HFFc6 (cell line): ENCODE measurements at places on chromosomes 11 and 22.

DNA sequence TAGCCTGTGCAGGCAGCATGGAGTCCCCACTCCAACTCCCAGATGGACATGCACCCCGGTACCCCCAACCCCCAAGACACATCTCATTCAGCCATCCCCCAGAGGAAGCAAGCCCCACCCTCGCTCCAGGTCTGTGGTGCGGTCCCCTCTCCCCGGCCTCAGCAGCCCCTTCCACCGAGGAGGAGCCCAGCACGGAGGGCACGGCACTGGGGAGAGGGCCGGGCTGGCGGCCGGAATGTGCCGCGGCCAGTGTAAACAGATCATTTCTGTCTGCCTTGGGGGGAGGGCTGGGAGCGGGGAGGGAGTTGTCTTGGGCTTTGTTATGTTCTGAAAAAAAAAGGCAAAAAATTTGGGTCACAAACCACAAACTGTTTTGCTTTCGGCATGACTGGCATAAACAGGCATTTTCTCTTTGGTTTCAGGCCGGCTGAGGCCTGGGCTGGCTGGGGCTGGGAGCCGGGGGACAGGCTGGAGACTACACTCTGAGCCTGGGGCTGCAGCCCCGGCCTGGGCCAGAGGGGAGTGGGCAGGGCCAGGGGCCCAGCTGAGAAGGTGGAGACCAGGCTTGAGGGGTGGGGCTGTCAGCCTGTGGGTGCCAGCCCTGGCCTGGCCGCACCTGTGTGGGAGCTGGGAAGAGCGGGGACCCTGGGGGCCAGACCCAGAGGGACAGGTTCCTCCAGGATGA lies 16.8 kb downstream of the IGF2 start:
- H3K27ac ChIP-seq: no peak overlapping the region
- peaks cover 4% of the 10 kb centered on the region for H3K36me3 ChIP-seq
- H3K27me3 ChIP-seq: peaks cover 14% of the 10 kb centered on the region
- H3K4me3 ChIP-seq: no peak overlapping the region
- peaks cover 10% of the 10 kb centered on the region for H3K4me1 ChIP-seq
- DNase-seq: peak; percentile 35

DNA sequence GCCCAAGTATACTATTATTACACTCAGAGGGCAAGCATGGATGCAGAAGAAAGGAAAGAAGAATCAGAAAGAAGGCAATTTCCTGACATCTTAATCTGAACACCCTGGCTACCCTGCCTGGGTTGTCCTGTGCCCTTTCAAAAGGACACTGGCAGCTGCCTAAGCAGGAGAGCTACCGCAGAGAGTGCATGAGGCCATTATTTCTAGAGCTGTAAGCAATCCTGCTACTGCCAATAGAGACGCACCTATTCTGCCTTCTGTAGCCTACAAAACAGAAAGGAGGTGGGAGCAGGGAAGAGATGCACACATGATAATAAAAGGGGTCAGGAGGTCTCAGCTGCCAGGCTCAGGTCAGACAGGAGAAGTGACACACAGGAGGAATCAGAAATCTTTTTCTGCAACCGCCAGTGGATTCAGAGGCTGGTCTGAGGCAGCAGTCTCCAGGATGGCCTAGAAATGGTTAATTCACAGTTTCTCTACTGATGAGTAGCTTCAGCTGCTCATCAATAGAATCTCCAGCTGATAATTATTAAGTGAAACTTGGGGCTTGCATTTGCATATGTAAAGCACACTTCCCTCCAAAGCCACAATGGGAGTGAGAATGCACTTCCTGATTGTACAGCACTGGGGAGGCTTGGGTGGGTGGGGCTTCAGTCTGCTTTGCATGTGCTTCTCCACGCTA lies 253.9 kb downstream of the LARGE1 start:
- H3K4me3 ChIP-seq: no peak overlapping the region
- no peaks in the 10 kb centered on the region; the same call in none of the 2 replicates for H3K27me3 ChIP-seq
- DNase-seq: no peak
- no peaks in the 10 kb centered on the region for H3K4me1 ChIP-seq
- no peak overlapping the region for H3K27ac ChIP-seq

DNA sequence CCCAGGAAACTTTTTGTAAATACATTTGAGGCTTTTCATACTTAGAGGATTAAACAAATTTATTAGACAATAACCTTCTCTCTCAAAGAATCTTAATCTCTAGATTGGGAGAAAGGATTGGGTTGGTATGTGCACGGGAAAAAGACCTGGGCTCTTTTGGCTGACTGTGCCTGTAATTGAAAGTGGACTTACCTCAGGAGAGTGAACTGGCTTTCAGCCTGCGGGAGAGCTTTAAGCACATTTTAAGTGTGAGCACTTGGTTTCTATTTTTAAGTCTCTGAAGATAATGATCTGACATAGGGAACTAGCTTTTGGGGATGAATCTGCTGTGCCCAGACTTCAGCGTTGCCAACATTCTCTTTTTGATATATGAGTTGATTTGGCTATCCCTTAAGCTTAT lies 35.8 kb downstream of the UVRAG start:
- no peak overlapping the region for H3K4me3 ChIP-seq
- peaks cover 22% of the 10 kb centered on the region for H3K4me1 ChIP-seq
- no peaks in the 10 kb centered on the region for H3K27me3 ChIP-seq
- no peaks in the 10 kb centered on the region; the same call in 1 of the 2 replicates for H3K36me3 ChIP-seq

GRCh38 chr11:69948256-69949141 lies 129.3 kb upstream of the FGF3 start:
- H3K27me3 ChIP-seq: peaks cover 25% of the 10 kb centered on the region
- no peak overlapping the region for H3K4me3 ChIP-seq
- peaks cover 17% of the 10 kb centered on the region for H3K4me1 ChIP-seq
- H3K27ac ChIP-seq: peak overlapping the region; percentile 67

GRCh38 chr11:62602141-62603071 lies 741 bp upstream of the MTA2 start:
- peaks cover 13% of the 10 kb centered on the region for H3K27me3 ChIP-seq
- peaks cover 50% of the 10 kb centered on the region for H3K36me3 ChIP-seq
- H3K4me3 ChIP-seq: peak overlapping the region; percentile 96
- H3K4me1 ChIP-seq: peaks cover 40% of the 10 kb centered on the region
- DNase-seq: peak; percentile 26

DNA sequence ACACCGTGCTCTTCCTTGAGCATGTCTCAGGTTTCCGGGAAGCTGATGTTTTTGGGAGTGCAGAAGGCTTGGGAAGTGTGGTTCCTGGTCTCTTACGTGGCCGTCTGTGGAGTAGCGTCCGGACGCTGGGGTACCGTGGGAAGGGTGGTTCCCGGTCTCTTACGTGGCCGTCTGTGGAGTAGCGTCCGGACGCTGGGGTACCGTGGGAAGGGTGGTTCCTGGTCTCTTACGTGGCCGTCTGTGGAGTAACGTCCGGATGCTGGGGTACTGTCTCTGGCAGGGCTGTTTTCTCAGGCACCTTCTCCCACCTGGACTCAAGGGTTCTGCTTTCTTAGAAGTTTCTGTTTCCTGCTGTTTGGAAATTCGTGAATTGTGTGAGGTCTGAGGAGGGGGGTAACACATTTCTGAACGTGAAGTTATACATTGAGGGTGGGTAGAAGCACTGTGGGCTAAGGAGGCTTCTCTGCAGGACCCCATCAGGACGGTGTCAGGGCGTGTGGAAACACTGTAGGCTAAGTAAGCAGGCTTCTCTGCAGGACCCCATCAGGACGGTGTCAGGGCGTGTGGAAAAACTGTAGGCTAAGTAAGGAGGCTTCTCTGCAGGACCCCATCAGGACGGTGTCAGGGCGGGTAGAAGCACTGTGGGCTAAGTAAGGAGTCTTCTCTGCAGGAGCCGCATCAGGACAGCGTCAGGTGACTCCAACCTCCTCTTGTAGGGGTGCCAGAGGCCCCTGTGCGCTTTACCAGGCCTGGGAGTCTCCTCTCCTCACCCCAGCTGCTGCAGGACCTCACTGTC lies 5.3 kb upstream of the IFITM3 start:
- no peak for DNase-seq
- peaks cover 2% of the 10 kb centered on the region; the same call in 1 of the 2 replicates for H3K27me3 ChIP-seq
- no peak overlapping the region for H3K27ac ChIP-seq
- H3K36me3 ChIP-seq: no peaks in the 10 kb centered on the region

DNA sequence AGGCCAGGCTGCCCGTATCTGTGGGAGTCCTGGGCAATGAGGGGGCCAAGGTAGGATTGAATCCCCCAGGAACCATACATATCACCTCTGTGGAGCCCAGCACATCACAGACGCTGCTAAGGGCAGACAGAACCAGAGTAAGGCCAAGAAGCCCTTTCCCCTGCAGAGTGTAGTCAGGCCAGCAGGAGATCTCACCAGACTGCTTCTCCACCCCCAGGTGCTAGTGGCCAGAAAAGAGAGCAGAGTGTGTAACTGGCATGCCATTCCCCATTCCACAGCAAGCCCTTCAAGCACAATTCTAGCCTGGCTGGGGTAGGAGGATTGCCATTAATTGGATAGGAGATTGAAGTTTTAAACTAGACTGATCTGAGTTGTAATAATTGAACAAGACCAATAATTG lies 28.0 kb upstream of the FCHSD2 start:
- H3K27ac ChIP-seq: no peak overlapping the region
- peaks cover 24% of the 10 kb centered on the region for H3K4me1 ChIP-seq
- DNase-seq: no peak

DNA sequence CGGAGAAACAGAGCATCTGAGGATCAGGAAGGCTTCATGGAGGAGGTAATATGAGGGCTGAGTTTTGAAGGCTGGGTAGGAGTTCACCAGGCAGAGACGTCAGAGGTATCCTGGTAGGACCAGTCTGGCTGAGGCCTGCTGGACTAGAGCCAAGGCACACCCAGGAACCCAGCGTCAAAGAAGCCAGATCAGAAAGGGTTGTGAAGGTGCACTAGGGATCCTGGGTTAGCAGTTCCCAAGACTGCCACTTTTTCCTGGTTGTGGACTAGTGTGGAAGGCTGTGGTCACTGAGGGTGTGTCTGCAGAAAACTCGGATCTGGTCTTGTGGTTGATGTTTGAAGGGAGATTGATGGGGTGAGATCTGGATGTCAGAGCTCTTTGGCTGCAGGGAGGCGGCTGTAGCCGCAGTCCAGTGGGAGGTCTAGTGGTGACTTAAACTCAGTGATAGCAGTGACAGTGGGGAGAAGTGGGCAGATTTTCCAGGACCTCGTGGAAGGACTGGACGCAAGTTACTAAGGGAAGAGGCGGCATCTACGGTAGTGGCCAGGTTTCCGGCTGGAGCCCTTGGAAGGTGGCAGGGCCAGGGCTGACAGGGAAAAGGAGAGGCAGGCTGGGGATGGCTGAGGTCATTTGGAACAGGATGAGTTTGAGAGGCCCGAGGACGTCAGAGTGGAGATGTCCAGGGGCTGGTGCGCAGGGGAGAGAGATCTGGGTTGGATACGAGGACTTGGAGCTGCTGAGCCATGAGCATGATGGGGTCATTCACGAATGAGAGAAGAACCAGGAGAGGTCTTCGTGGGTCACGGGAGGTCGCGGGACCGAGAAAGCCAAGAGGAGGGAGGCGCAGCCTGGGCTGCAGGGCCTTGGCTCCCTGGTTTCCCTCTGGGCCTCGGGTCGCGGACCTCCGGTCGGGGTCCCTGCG lies 10.9 kb downstream of the RELA start:
- H3K4me1 ChIP-seq: peaks cover 28% of the 10 kb centered on the region
- DNase-seq: no peak
- peak overlapping the region; percentile 84 for H3K4me3 ChIP-seq
- peaks cover 22% of the 10 kb centered on the region for H3K36me3 ChIP-seq
- H3K27me3 ChIP-seq: peaks cover 13% of the 10 kb centered on the region

DNA sequence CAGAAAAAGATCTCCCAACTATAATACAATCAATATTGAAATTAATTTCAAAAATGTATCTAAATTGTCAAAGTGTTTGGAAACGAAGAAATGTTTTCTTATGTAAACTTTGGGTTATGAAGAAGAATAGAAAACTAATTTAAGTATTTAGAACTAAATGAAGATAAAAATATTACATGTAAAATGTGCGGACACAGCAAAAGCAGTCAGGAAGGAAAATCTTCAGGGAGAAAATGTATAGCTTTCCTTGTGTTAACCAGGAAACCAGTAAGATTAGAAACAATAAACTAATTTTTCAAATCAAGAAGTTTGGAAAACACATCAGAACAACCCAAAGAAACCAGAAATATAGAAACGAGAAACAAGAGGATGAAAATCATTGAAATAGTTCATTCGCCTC lies 466.5 kb downstream of the BRD1 start:
- no peak for DNase-seq
- no peaks in the 10 kb centered on the region for H3K4me1 ChIP-seq
- peaks cover 12% of the 10 kb centered on the region for H3K36me3 ChIP-seq
- H3K27ac ChIP-seq: no peak overlapping the region

DNA sequence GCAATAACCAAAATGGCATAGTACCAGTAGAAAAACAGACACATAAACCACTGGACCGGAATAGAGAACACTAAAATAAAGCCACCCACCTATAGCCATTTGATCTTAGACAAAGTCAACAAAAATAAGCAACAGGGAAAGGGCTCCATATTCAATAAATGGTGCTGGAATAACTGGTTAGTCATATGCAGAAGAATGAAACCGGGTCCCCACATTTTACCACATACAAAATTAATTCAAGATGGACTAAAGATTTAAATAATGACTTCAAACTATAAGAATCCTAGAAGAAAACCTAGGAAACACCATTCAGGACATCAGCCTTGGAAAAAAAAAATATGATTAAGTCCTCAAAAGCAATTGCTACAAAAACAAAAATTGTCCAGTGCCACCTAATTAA lies 30.1 kb upstream of the NOX4 start:
- peaks cover 65% of the 10 kb centered on the region for H3K4me1 ChIP-seq
- no peaks in the 10 kb centered on the region; the same call in 1 of the 2 replicates for H3K27me3 ChIP-seq
- H3K4me3 ChIP-seq: peak overlapping the region; percentile 57
- no peaks in the 10 kb centered on the region for H3K36me3 ChIP-seq
- DNase-seq: peak; percentile 38

DNA sequence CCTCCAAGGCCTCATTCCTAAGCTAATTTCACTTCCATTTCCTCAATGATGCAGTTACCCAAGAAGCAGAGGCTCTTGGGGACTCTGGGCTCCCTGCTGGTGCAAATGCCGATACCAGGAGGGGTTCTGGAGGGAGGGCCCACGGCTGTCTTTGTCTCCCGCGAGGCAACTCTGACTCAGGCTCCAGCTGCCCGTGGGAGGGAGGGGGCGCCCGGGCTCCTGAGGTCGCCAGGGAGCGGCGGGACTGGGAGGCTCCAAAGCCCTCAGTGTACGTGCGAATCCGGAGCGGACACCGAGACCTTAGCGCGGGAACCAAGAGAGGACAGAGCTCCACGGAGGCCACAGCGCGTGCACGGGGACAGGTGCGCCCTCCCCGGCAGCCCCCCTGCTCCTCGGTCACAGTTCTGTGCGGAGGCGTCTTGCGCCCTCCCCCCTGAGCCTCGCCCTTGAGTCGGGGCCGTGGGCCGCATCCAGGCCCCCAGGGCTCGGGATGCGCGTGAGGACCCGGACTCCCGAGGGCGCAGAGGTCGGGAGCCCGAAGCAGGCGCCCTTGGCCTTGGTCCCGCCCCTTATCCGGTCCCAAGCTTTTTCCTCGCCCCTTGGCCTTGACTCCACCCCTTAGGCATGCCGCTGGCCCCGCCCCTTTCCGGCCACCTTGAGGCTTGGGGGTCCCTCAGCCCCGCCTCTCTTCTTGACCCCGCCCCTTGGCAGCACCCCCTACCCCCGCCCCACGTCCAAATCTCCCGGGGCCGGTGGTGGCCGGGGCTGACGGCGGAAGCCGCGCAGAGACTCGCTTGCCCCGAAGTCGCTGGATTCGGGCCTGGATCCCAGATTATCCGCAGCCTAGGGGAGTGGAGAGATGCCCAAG lies 4.7 kb upstream of the SHISA8 start:
- no peak for DNase-seq
- peaks cover 5% of the 10 kb centered on the region; the same call in 1 of the 2 replicates for H3K4me1 ChIP-seq
- H3K4me3 ChIP-seq: peak overlapping the region; percentile 37
- H3K27me3 ChIP-seq: peaks cover 22% of the 10 kb centered on the region
- H3K36me3 ChIP-seq: no peaks in the 10 kb centered on the region
